HTR-8/SVneo (cell line): ENCODE measurements at places on chromosomes 5 and 9.
A peak's percentile ranks its signal among the peaks of the same experiment; 100 is the strongest.

- no peak for DNase-seq
These were observed 106.9 kb downstream of the GLDC start for GRCh38 chr9:6538666-6539071.

GRCh38 chr9:124220946-124221451 is 36.8 kb upstream of the NEK6 start:
- DNase-seq: no peak

- no peak for DNase-seq
These were observed 51.7 kb downstream of the MED27 start for GRCh38 chr9:132027752-132028663.

DNA sequence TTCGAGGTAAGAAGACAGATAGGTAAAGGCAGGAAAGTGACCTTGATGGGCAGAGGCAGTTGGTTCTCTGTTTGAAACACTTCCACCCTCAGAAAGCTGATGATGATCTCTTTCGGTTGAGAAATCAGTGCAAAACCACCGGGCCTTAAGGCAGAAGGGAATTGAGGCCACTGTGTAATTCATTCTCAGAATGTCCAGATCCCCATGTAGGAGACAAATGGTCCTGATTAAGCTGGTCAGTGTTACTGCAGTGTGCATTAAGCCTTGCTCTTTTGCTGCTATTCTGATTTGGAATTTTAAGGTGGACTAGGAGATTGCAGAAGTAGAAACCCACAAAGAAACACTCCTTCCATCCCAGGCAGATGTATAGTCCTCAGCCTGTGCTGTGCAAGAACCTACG is 255.2 kb downstream of the ARHGAP26 start:
- no peak for DNase-seq

- DNase-seq: no peak
These were observed 264.3 kb upstream of the KCNN2 start for GRCh38 chr5:114097570-114097969.

DNA sequence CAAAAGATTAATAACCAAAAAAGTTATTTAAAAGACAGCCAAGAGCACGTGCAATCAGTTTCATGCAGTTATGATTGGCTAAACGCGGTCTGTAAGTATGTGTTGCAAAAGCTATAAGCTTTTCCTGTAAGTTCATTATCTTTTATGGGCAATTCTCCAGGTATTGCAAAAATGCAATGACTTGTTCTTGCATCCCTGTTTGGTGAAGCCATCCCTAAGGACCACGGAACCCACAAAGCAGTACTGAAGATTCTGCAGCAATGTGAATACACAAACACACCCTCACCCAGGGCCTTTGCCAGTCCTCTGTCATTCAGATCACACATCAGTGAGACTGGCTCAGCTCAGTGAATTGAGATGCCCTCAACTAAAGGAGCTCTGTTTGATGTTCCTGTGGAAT is 11.4 kb downstream of the GCNT4 start:
- DNase-seq: no peak

DNA sequence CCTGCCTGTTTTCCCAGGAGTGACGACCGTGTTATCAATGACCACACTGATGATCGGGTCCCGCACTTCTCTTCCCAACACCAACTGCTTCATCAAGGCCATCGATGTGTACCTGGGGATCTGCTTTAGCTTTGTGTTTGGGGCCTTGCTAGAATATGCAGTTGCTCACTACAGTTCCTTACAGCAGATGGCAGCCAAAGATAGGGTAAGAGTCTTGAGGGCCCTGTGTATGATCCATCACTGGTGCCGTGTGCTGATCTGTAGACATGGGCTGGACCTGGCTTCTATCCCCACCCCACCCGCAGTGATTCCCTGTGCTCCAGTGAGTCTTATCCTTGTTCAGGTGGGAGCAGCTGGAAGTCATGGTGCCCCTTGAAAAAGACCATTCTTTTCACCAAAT is 26.0 kb downstream of the GABRP start:
- DNase-seq: peak; percentile 60

- DNase-seq: peak; percentile 5
These were observed 706.0 kb upstream of the GRAMD2B start for GRCh38 chr5:125717209-125717608.

DNA sequence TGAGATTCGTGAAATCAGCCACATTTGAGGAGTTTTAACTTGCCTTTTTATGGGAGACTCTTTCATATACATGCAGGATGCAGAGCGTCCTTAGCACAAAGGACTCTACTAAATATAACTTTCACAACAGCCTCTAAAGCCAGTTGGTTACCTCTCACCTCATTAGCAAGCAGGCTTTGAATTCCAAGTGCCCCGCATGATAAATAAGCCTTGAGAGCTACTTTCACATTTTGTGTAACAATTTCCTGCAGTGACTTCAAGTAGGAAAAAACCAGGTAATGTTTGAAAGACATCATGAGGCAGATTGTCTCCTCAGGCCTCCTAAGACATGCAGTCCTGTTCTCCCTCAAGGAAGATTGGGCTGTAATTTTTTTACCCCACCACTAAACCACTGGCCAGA is 50.5 kb downstream of the RALGPS1 start:
- no peak for DNase-seq

- peak; percentile 71 for DNase-seq
These were observed 185.9 kb downstream of the MSX2 start for GRCh38 chr5:174910245-174910737.

- no peak for DNase-seq
These were observed 138.5 kb downstream of the SPOCK1 start for GRCh38 chr5:137360607-137361006.

GRCh38 chr9:98107926-98108325 is 11.1 kb downstream of the TRIM14 start:
- no peak for DNase-seq

GRCh38 chr5:5533927-5534326 is 111.5 kb downstream of the ICE1 start:
- DNase-seq: no peak

GRCh38 chr9:12719431-12719830 is 26.2 kb downstream of the TYRP1 start:
- no peak for DNase-seq

- no peak for DNase-seq
These were observed 21.5 kb downstream of the SLC6A7 start for GRCh38 chr5:150211156-150212030.

DNA sequence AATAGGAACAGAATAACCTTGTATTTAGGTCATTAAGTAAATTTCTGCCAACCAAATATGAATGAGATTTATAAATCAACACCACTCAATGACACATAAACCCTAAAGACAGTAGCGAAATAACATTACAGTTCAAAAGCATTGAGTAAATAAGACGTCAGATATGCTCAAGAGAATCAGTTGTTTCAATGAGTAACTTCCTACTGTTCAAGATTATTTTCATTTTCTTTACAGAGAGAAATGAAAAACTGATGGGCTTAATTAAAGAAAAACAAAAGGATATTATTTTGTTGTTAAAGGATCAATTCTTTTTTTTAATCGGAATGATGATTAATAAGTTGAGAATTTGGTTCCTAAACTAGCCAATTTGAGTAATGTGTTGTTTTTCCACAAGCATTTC is 150.1 kb downstream of the BNC2 start:
- no peak for DNase-seq

DNA sequence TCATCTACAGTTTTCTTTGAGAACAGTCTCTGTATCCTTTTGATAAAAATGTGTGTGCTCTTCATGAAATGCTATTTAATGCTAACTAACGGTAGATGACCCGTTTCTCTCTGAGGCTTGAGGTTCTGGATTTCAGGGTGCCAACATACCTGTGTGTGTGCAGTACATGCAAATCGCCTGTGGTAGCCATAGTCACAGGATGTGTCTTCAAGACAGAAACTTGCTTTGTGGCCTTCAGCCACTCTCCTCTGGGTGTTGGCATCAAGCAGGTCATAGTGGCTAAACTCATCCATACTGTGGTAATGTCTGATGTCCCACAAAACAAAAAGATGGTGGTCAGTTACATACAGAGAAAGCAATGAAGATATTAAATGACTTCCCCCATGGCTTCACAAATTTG is 4.2 kb downstream of the LOX start:
- no peak for DNase-seq

DNA sequence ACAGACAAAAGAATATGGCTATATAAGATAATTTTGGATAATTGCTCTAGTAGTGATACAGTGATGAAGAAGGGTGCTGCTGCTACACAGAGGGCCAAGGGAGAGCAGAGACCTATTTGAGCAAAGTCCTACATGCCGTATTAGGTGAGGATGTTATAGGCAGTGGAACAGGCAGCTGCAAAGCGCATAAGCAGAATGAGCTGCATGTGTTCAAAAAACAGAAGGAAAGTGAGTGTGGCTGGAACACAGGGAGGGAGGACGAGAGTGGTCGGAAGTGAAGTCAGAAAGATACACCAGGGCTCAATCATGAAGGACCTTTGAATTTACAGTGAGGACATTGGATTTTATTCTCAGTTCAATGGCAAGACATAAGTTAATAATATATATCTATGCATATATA is 35.4 kb downstream of the ITGA2 start:
- no peak for DNase-seq

- DNase-seq: peak; percentile 29
These were observed at the start of gene FBXO10 for GRCh38 chr9:37575921-37576721. FBXO10 (minus strand) TSS chr9:37576380; CDS start chr9:37541768, 34,612 bp downstream.
